Caco-2 (cell line): ENCODE measurements at places on chromosomes 6 and 20.
A peak's percentile ranks its signal among the peaks of the same experiment; 100 is the strongest.

DNA sequence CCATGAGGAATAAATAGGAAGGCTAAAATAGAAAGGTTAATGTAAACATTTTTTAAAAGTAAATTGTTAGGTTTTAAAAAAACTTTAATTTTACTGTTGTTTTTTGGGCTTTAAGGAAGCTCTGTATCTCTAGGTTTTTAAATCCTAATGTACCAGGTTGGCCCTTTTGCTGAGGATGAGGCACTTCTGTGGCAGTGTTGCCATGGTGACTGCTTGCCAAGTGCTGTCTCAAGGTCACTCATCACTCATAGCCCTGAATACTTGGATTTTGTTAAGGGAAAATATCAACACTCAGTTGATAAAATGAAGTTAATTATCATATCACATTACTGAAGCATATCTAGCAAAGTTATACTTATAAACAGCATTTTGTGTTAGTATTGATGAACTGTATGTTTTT, 50.2 kb downstream of the NCOA3 start:
- no peak for DNase-seq

GRCh38 chr20:60700728-60701127, 551.3 kb upstream of the CDH4 start:
- DNase-seq = no peak

- DNase-seq = no peak
Measured at GRCh38 chr20:12371990-12372389, 454.3 kb downstream of the BTBD3 start.

DNA sequence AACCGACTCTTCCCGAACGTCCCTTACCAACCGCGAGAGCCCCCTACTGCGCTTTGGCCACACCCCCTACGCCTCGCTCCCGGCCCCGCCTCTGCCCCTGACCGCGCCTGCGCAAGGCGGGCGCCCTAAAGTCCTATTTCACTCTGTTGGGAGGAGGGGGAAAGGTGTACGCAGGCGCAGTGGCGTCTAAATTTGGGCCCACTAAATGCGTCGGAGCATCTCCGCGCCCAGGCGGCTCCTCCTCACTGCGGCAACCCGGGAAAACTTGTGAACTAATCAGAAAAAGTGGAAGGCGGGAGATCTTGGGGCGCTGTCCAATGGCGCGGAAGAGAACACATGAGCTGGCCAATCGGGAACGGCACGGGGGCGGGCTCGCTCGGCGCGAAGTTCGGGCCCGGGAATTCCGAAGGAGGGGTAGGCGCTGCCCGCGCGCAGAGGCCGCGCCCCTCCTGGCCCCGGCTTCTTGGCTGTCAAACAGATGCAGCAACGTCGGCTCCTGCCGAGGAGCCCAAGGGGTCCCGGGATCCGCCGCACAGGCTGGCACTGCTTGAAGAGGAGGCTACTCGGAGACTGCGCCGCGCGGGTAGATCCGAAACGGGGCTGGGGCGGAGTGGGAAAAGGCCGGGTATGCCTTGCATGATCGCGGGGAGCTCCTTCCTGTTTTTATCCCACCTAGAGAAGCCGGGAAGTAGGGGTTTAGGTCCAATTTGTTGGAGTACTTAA, at the start of gene TCF19:
TSS of gene TCF19 (plus strand) at position 450 of the 723 bp plus-strand sequence. CDS start 881 bp downstream, outside the sequence.
- peak; percentile 97 for DNase-seq

GRCh38 chr6:36116943-36117342, 13.4 kb upstream of the MAPK13 start:
- no peak for DNase-seq
